ENCODE measurements at places on chromosomes 16 and 17.

DNA sequence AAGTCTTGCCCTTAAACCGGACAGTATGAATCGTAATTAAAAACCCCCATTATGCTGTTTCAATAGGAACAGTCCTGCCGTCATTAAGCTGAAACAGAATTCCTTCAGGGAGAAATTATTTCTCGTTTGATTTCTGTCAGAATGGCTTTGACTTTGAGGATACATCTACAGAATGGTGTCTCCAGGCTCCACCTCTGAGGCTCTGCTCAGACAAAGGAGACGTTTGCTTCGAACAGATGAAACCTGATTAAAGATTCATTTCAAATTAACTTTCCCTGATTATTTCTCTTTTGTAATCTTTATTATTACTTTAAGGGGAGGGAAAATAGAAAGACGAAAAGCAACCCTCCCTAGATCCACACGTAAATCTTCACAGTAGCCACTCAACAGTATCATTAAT lies 106.9 kb downstream of the TMEM114 start:
- DNase-seq, result no peak

GRCh38 chr16:85682516-85682915 lies 6.2 kb downstream of the GINS2 start:
- no peak for DNase-seq

- no peak for DNase-seq
Measured at GRCh38 chr16:78987666-78988065, 612.9 kb downstream of the MAF start.

DNA sequence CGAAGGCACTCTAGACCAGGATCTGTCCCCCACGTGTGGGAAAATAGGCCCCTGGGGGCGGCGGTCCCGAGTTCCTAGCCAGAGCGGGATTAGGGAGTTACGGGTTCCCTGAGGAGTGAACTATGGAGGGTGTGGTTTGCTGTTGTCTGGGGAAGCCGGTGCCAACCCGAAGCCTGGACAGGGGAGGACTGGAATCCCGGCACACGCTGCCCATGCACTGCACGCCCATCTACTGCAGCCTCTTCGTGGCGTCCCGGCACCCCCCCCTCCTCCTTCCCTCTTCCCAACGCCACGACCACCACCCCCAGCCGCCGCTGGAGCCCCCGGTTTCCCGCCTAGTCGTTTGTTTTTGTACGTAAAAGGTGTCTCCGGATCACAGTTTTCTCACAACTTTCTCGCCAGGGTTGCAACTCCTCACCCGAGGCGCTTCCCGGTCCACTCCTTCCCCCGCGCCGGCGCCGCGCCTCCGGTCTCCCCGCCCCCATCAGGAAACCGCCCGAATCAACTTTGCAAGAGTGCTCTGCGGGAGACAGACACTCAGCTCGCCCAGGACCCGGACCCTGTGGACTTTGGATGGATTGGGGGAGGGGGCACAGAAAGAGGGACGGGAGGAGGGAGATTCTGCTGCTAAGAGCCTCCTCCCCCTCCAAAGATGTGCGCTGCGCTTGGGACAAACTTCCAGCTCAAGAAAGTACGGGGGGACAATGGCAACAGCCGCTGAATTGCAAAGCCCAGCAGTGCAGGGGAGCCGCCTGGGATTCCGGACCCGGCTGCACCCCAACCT lies 1.4 kb upstream of the LHX1 start:
- no peak for DNase-seq

DNA sequence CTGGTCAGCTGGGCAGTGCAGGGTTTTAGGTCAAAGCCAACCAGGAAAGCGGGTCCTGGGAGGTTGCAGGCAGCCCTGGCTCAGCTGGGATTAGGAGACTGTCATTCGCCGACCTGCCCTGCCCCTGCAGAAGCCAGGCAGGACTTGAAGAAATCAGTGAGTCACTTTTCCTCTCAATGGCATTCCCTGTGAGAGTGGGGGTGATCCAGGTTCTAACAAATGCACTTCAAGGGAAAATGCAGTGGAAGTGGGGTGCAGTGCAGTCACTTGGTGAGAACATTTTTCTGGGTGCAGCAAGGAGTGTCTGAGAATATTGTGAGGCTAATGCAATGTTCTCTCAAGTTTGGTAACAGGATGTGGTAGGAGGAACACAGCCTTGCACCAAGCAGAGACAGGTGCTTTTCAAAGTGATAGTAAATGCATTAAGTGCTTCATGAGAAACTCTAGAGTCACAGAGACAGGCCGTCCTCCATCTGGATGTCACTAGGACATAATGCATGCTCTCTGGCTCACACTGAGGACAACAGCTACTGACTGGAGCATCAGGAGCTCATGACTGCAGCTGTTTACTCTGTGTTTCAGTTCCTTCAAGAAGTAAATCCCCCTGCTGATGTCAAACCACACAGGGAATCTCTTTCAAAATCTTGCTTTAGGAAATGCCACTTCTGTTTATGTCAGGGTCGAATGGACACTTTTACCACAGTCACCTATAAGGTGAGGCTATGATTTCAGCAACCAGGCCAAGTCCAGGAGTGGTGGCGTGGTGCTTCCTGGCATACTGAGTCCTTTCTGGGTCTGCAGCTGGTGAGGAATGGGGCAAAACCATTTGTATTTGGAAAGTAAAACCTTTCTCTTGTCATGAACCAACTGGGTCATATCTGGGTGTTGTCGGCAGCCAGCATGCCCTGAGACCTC lies 16.7 kb downstream of the CDK5R1 start:
- no peak for DNase-seq

- DNase-seq, result no peak
Measured at GRCh38 chr16:11160676-11161115, 95.3 kb downstream of the SOCS1 start.

- no peak for DNase-seq
Measured at GRCh38 chr16:10949424-10949970, 5.1 kb downstream of the CLEC16A start.

GRCh38 chr17:57975044-57975443 lies 13.0 kb downstream of the VEZF1 start:
- DNase-seq, result no peak

GRCh38 chr16:78606545-78606944 lies 507.1 kb downstream of the WWOX start:
- DNase-seq, result no peak

DNA sequence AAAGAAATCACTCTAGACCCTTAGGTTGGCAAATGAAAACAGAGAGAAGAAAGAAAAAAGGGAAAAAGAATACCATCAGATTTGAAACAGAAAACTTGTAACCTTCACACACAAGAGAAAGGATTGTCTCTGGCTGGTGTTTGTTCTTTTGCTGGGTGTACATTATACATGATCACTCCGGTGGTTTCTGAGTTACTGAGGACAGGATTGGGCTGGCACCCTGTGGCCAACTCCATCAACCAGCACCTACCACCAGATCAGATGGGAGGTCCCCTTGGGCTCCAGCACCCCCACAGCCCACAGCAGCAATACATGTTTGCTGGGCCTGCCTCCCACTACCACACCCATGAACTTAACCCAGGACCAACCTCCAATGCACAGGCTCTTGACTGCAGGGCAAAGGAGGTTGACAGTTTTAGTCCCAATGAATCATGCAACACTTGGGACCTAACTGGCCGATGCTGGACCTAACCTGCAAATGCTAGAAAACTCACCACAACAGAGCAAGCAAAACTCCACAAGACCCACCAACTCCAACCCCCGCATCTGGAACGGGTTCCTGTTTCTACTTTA lies 308.3 kb downstream of the SOX9 start:
- no peak for DNase-seq

DNA sequence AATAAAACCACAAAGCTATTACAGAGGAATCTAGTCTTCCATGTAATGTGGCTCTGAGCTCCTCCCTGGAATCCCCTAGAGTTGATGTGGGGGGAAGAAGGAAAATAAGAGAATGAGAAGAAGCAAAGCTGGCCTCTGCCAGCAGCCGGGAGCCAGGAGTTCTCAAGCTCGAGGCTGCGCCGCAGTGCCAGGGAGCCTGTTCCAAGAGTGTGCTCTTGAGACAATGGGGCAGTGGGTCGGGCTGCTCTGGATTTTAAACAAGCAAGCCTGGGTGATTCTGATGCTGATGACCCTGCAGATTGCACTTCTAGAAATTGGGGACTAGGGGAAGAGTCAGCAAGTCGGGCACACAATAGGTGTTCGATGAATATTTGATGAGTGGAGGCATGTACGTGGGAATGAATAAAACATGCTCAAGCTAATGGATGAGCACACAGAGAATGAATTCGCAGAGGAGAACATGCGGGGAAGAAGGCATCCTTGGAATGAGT lies 119.9 kb downstream of the CMIP start:
- no peak for DNase-seq

- DNase-seq, result no peak
Measured at GRCh38 chr16:2884041-2884451, 1.0 kb downstream of the FLYWCH2 start.

DNA sequence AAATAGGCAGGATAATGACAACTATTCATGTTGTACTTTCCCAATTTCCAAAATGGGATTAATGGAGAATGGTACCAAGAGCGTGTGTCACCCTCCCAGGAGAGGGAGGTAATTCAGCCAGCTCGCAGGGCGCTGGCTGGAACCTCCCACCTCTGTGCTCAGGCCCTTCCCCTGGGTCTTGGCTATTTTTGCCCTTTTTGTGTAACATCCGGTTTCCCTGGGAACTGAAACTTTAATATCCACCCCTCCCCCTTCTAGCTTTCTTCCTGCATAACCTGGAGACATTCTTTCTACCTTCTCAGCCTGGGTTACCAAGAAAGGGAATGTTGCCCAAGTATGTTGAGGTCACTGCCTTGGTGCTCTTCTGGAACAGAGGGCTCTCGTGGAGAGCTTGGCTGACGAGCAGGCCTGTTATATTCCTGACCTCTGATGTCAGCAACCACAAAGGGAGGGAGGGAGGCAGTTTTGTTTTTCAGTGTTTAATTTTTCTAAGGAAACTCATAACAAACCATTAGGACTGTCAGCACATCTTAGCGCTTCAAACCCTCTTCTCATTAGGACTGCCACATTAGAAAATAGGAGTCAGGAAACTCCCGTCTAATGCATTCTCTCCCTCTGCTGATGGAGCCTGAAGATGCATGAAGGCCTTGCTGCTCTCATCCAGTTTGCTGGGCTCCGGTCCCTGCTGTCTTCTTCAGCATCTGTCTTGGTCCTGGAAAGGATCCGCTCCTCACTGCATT lies 25.6 kb downstream of the ITGB3 start:
- DNase-seq, result peak; percentile 58

- DNase-seq, result no peak
Measured at GRCh38 chr16:66605177-66605978, 874 bp downstream of the CMTM3 start.

DNA sequence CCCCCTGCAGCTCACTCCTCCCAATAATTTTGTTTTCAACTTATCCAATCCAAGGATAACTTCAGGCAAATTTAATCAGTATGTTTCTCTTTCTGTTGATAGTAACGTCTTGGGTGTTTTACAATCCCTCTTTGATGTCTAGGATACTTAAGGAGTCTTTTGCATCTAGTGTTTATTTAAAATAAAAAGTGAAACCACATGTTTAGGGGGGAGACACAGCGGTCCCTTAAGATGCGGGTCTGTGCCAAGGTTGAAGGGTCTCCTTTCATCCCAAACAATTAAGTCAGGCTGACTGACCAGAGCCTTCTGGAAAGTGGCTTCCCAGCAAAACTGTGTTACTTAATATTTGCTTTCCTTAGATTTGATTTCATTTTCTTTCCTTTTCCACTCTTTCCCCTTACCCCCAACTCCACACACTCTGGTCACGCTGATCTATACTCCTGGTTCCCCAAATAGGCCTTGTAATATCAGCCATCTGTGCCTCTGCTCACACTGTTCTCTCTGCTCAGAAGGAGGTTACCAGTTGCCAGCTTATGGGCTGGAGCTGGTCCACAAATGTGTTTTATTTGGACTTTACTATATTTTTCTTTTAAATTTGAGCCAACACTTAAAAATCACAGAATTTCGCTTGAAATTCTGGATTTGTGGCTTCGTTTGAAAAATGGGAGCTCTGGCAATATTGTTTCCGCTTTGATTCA lies 11.2 kb downstream of the ANKS4B start:
- DNase-seq, result no peak

DNA sequence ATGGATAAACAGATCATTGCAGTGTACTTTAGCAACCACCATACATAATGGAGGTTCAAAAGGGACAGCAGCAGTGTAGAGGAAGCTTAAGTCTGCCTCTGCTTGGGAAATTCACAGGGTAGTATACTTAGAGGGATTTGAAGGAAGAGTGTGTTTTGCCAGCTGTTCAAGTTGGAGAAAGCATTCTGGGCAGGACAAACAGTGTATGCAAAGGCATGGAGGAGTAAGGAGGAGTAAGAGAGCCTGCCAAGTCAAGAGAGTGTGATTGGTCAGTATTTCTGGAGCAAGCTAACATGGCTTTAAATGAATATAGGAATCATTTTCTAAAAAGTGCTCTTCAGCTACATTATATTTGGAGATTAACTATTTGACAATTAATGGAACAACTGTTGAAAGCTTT lies 22.9 kb upstream of the PHAF1 start:
- no peak for DNase-seq

DNA sequence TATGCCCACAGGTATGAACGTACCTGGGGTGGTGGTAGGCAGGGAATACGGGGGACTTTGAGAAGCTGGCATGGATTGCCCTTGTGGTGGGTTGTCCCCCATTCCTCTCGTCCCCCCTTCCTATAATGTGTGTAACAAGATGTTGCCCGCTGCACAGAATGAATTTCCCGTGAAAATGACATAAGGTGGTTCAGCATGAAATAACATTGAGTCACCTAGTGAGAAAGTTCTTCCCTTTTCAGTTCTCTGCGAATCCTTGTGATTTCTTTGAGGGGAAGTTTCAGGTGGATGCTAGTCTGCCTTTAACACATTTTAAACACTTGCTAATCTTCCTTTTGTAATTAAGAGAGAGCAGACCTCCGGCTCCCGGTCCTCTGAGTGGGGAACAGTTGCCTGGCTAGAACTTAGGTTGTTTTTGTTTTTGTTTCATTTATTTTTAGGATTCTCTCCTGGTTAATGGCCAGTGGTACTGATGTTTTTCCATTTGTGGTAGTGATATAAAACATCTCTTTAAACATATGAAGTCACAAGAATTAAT lies 58.9 kb downstream of the RAP1GAP2 start:
- no peak for DNase-seq

DNA sequence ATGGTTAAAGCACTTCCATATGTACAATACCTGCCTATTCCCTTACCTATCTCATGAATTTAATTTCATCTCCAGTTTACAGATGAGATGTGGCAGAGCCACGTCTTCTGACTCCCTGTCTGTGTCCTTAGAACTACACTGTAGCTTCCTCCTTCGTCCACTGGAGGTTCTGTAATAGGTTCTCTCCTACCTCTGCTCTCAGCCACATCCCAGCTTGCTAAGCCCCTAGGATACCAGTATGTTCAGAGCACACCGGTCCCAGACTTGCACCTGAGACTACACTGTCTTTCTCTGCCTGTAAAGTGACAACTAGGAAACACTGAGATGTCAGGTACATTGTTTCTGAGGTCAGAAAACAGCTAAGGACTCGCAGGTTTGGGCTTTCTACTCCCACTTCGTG lies 3.8 kb upstream of the RASL10B start:
- no peak for DNase-seq

- no peak for DNase-seq
Measured at GRCh38 chr17:40951011-40951622, 13.7 kb upstream of the KRT23 start.

GRCh38 chr17:80603396-80603795 lies 58.8 kb downstream of the RPTOR start:
- DNase-seq, result no peak

- DNase-seq, result peak; percentile 71
Measured at GRCh38 chr16:85986931-85987749, 88.2 kb downstream of the IRF8 start.

All from GM12892 (cell line).